Hair follicular keratinocyte (primary cell): ENCODE measurements at places on chromosomes 6 and 20. TPM values are rescaled to one million over a fixed set of nuclear protein-coding genes. Genes with fewer than 3 reads are reported as not detected.

HCK gene
- not detected in 2 replicates for total RNA-seq

DNAH8 gene
- total RNA-seq: not detected in 2 replicates

CLVS2 gene
- total RNA-seq: not detected in 2 replicates

SLC17A3 gene
- not detected in 2 replicates for total RNA-seq

SEL1L2 gene
- total RNA-seq: not detected in 2 replicates

TPX2 gene
- total RNA-seq: 36.5 and 95.4 TPM in 2 replicates

ASIP gene
- not detected in 2 replicates for total RNA-seq

RIMS4 gene
- total RNA-seq: not detected in 2 replicates

TLDC2 gene
- total RNA-seq: not detected in 2 replicates

BIRC7 gene
- not detected in 2 replicates for total RNA-seq

CAGE1 gene
- 0.27 TPM in 1 of 2 replicates, not detected in the other for total RNA-seq

MLN gene
- not detected in 2 replicates for total RNA-seq

COL11A2 gene
- 0.08 TPM in 1 of 2 replicates, not detected in the other for total RNA-seq

HLA-DMA gene
- 1.4 and 3.7 TPM in 2 replicates for total RNA-seq

SMPDL3A gene
- total RNA-seq: 2.5 and 6.1 TPM in 2 replicates

PTGIS gene
- not detected in 2 replicates for total RNA-seq

ZBTB22 gene
- 10.5 and 21.6 TPM in 2 replicates for total RNA-seq

ULBP1 gene
- 1.3 and 2.8 TPM in 2 replicates for total RNA-seq

DEFB132 gene
- total RNA-seq: not detected in 2 replicates

NCOA3 gene
- total RNA-seq: 14.7 and 25.0 TPM in 2 replicates

LIN28B gene
- not detected in 2 replicates for total RNA-seq

ME1 gene
- total RNA-seq: 24.3 and 29.8 TPM in 2 replicates

IL17F gene
- total RNA-seq: not detected in 2 replicates

TAGAP gene
- not detected in 2 replicates for total RNA-seq

FAM209B gene
- total RNA-seq: not detected in 2 replicates

FOXF2 gene
- total RNA-seq: 0.49 TPM in 1 of 2 replicates, not detected in the other

PHACTR1 gene
- total RNA-seq: 1.1 and 1.2 TPM in 2 replicates
